ENCODE measurements at places on chromosomes 2 and 18. TPM values are rescaled to one million over a fixed set of nuclear protein-coding genes. Genes with fewer than 3 reads are reported as not detected.
A peak's percentile ranks its signal among the peaks of the same experiment; 100 is the strongest.

GRCh38 chr18:55509631-55510324 is 78.2 kb downstream of the TCF4 start:
- peak; percentile 51 for DNase-seq

GRCh38 chr2:7449298-7449697 is 532.1 kb downstream of the RNF144A start:
- DNase-seq = no peak

DNA sequence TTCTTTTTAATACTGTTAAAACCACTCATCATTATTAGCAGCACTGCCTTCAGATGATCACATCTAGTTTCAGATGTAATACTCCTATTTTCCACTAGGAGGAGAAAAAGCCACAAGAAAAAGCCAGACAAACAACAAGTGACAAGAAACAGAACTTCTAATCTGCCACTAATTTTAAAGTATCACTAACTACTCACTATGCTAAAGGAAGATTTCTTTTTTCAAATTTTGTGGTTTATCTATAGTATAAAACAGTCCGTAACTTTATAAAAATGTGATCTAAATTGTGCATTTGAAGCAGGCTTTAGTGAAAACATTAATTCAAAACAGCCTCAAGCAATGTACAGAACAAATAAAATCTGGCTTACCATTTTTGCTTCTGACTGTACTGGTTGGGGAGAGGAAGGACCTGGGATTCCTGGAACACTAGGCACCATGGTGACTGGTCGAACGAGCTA is 56.8 kb downstream of the ATF2 start:
- peak; percentile 4 for DNase-seq

DNA sequence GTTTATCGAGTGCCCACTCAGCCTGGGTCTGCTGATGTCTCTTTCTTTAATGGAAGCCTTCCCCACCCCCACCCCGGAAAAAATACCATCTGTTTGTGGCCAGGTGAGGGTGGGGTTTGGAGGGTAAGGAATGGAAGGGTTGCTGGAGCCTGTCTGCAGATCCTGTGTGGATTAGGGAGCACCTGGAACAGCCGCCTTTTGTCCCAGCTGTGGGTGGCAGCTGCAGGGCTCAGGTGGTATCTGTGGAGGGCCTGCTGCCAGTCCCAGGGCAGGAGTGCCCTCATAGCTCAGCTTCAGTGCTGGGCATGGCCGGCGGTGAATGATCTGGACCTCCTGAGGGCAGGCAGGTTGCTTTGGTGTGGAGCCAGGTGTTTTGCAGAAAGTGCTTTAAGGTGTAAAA is 45.3 kb downstream of the IMPA2 start:
- no peak for DNase-seq

APCDD1 gene
- polyA plus RNA-seq = 186 TPM

PSD4 gene
- polyA plus RNA-seq = 9.1 TPM

GRCh38 chr2:240996161-240996833 is 2.1 kb upstream of the SNED1 start:
- DNase-seq = no peak

DNA sequence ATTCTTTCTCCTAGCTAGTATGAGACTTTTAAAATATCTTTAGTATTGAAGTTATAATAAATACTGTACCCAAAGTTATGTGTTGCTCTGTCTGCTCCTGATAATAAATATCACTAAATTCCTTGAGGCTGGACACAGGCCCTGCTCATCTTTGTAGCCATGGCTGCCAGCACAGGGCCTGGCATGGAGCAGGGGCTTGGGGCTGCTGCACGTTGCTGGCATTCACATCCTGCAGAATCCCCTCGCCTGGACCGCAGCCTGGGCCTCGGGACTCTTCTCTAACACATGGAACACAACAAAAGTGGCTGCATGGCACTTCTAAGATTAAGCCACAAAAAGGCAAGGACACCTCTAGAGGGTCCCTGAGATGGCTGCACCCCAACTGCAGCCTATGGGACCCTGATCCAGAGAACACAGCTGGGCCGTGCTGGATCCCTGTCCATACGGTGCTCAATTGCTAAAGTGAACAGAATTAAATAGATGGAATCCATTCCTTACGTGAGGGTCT is 477.5 kb upstream of the MYT1L start:
- no peak for DNase-seq

Measured in left renal cortex interstitium (tissue), 4 donors.